NCI-H774 (cell line): ENCODE measurements at places on chromosomes 3 and 15.
A peak's percentile ranks its signal among the peaks of the same experiment; 100 is the strongest.

- DNase-seq, result no peak
Observed at GRCh38 chr3:161072751-161073150, 32.4 kb downstream of the B3GALNT1 start.

GRCh38 chr3:78427303-78427702 lies 1340.5 kb downstream of the ROBO1 start:
- DNase-seq, result no peak

DNA sequence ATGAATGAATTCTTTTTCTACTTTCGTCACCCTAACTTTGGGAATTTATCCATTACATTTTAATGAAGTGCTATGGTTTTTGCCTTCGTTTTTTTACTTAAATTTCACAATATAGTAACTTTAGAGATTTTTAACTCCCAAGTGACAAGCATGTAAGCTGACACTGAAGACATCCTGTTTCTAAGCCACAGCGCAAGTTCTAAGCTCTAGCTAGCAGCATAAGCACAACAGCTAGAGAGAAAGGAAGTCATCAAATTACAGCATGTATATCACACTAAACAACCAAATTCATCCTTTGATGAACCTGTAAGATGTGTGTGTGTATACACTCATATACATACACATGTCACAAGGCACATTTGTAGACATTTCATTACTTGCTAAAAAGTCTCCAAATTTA lies 119.3 kb downstream of the P3H2 start:
- DNase-seq, result no peak

- DNase-seq, result no peak
Observed at GRCh38 chr3:20842594-20843436, 656.8 kb upstream of the SGO1 start.

GRCh38 chr15:60265057-60265456 lies 132.7 kb downstream of the ANXA2 start:
- DNase-seq, result no peak

DNA sequence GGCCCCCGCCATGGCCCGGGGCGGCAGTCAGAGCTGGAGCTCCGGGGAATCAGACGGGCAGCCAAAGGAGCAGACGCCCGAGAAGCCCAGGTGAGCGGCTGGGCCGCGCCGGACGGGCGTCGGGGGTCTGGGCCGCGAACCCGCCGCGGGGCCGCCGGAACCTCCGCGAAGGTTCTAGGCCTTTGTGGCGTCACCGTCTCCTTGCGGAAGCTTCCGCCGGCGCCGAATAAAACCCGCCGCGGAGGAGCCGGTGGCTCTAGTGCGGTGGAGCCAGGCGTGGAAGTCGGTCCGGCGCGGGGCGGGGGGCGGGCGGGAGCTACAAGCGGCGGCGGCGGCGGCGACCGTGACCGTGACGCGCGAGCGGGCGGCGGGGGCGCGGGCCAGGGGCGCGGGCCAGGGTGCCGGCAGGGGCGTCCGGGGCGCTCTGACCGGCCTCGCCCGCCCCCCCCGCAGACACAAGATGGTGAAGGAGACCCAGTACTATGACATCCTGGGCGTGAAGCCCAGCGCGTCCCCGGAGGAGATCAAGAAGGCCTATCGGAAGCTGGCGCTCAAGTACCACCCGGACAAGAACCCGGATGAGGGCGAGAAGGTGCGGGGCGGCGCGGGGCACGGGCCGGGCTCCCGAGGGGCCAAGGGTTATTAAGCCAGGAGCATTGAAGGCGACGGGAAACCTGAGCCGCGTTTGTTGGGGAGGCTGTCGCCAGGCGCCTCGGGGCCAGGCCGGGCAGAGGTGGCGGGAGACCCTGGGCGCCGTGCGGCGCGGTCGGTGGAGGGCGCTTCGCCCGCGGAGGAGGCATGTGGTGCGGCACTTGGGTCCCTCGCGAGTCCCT lies at the start of gene DNAJA4:
Gene DNAJA4, plus strand, starts transcription at position 259 of the 833 bp plus-strand sequence. Its CDS starts 202 bp downstream, at position 461.
- peak; percentile 61 for DNase-seq

- no peak for DNase-seq
Observed at GRCh38 chr3:15953841-15954240, 156.1 kb upstream of the ANKRD28 start.

GRCh38 chr15:51168700-51169099 lies 74.0 kb upstream of the TNFAIP8L3 start:
- no peak for DNase-seq

DNA sequence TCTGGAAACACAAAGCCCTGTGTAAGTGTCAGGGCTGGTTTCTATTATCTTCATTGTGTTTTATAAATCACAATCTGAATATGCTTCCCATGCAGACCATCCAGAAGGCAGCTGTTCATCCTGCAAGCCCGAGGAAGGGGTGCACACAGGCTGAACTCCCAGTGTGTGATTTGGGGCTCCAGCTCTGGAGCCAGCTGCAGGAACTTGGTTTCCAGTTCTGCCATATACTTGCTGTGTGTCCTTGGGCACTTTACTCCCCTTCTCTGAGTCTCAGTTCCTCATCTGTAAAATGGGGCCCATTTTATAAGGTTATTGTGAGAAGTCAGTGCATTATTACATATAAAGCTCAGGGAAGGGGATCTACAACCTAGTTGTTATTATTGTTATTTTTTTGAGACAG lies 22.6 kb downstream of the CYP8B1 start:
- no peak for DNase-seq

DNA sequence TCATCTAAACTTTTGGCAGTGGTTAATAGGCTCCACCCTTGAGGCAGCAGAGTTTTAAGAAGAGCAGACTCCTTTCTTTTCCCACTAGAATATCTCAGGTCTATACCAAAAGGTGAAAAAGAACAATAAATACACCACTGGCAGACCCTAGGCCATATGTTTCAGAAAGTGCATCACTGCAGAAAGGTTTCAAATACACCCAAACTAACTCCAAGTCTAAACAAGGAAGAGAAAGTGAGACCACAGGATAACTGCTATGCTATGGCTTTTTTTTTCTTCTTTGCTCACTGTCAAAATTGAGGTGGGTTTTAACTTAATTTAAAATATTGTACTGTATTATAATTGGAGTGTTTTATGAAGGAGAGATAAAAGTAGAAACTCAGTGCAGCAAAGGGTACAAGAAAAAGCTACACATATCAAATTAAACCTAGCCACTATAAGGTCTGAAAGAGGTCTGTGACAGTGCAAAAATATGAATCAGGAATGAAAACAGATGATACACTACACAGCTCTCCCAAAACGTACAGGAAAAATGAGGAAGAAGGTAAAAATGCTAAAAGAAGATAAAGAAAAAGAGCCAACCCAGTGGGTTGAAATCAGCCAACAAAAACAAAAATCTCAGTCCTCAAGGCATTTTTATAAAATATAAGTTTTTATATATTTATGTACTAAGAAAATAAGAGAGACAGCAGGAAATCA lies 8.4 kb downstream of the SNX4 start:
- no peak for DNase-seq

DNA sequence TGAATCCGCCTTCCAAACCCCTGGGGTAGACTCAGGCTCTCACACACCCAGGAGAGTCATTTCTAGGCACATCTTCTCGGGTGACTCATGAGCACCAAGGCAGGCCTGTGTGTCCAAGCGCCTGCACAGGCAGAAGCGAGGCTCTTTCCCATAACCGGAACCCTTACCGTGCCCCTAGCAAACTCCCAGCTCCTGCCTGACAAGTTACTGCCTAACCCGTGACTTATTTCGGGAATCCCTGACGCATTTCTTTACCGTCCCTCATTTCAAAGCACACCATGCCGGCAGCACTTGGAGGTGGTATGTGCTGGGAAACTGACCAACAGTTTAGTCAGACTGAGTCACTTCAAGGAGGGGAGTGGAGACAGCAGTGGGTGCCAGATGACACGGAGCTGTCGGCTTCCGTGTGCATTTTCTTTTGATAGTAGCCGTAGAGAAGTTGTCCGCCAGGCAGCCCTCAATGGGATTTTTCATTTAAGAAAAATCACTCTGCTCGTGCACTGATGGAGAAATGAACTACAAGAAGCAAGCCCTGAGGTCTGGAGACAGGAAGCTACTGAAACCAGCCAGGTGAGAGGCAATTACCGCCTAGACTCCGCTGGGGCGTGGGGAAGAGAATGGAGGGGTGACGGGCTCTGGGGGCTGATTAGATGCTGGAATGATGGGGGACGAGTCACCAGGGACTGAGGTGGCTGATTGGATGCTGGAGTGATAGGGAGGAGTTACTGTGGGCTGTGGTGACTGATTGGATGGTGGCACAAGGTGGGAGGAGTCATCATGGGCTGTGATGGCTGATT lies 17.3 kb upstream of the HRH1 start:
- no peak for DNase-seq
